HS-27A (cell line): ENCODE measurements at places on chromosomes 11 and 22.

DNA sequence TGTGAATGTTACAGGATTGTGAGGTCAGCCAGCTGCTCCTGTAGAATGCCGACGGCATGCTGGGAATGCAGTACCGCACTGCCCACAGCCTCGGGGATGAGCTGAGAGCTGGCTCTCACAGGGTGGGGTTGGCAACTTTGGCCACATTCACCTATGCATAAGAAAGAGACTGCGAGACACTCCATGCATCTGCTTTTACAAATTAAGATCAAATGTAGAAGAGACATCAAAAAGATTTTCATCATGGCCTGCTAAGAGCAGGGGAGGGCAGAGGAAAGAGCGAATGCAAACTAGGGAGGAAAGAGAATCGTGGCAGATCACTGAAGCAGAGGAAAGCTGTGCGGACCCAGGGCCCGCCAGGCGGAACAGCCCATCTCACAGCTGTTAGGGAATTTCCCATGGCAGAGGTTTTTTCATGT lies 49.8 kb upstream of the SPATA19 start:
- no peak for DNase-seq

DNA sequence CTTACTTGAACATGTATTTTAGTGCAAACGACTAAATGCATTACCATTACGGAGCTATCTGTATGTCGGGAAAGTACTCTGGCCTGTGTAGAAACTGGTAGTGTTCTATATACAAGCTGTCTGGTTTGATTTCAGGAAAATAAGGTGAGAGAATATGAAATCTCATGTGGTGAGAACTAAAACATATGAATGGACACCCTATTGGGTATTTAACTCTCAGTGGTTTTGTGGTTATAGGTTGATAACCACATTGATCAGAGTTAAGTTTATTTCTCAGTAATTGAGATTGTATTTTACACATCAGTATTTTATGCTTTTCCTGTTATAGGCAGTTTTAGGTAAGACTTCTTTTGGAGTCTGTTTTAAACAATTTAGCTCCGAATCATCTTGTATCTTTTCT lies 10.4 kb downstream of the ANO5 start:
- DNase-seq, result no peak

DNA sequence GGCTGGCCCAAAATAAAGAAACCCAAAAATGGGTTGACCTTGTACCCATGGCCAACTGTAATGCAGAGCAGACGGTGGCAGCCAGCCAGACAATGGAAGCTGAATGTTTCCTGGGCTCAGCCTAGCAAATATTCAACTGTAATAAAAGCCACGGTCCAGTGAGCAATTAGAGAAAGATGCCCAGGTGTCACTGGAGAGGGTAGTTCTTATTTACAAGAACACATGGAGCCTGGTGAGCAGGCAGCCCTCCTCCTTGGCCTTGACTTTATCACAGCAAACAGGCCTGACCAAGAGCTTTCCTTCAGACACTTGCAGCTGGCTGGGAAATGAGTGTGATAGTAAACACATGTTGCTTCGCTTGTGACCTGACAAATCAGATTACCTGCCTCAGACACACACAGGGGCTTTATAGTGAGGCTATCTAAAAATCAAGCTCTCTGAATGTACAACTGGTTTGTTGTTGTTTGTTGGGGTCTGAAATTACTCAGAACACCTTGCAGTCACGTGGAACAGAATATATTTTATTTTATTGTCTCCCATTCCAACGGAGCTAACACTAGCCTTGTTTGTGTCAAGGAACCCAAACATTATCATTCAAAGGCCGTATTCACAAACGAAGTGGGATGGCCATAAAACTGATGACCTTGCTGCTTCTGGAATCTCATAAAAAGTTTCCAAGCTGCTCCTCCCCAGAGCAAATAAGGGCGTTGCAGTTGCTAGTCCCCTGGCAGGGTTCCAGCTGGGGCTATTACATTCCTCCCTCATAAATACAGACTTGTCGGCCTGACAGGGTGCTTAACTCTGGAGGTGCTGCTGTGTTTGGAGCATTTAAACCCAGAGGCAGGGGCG lies 161.1 kb downstream of the BBOX1 start:
- DNase-seq, result peak; percentile 90

- no peak for DNase-seq
These were observed 77.2 kb upstream of the CD44 start for GRCh38 chr11:35061516-35062440.

- no peak for DNase-seq
These were observed 94.5 kb downstream of the RPS6KA4 start for GRCh38 chr11:64453466-64453865.

GRCh38 chr11:115182282-115182955 lies 321.8 kb downstream of the CADM1 start:
- DNase-seq, result no peak

- DNase-seq, result no peak
These were observed 179.6 kb downstream of the CTTN start for GRCh38 chr11:70577948-70578347.

GRCh38 chr11:5591613-5592012 lies 4.8 kb upstream of the TRIM6 start:
- DNase-seq, result no peak

DNA sequence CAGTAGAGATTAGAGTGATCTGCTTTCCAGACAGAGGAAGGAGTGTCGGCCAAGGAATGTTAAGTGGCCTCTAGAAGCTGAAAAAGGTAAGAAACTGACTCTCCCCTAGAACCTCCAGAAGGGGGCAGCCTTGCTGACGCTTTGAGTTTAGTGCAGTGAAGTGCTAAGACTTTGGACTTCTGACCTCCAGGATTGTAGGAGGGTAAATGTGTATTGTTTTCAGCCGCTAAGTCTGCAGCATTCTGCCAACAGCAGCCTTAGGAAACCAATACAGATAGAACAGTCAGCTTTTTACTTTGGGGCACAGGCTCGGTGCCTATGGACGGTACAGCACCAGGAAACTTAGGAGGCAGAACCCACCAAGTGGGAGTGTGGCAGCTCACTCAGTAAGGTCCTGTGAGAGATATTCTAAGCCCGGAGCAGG lies 3.6 kb upstream of the TBC1D22A start:
- DNase-seq, result no peak

DNA sequence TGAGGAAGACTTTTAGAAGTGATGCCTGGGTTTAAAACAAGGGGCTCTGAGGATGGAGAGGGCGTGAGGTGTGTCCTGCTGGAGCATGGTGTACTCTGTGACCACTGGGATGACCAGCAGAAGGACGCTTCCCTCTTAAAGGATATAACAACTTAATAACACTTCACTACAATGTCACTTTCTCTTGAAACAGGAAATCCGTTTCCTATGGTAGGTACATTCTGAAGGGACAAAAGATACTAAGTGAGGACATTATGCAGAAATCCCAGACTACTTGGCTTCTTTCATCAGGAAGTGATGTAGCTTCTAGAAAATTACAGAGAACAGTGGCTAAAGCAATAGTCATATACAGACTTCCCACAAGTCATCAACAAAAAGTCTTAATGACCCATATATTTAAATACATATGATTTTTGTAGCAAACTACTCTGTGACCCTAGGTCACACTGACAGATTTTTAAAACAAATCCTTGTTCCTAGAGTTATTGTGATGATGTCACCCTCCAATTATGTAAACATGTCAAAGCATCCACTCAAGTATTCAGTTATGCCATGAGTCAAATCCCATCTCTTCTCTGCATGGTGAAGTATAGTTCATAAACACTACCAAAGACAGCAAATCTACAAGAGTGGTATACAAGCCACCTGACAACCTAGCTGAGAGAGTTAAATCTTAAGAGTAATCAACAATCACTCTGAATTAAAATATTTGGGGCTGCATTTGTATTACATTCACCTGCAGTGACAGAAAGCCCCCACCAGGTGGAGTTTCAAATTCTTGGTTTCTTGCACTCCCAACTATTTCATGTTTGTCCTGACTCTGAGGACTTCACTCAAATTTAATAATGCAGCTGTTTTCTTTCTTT lies 32.8 kb downstream of the PITPNB start:
- DNase-seq, result peak; percentile 66

DNA sequence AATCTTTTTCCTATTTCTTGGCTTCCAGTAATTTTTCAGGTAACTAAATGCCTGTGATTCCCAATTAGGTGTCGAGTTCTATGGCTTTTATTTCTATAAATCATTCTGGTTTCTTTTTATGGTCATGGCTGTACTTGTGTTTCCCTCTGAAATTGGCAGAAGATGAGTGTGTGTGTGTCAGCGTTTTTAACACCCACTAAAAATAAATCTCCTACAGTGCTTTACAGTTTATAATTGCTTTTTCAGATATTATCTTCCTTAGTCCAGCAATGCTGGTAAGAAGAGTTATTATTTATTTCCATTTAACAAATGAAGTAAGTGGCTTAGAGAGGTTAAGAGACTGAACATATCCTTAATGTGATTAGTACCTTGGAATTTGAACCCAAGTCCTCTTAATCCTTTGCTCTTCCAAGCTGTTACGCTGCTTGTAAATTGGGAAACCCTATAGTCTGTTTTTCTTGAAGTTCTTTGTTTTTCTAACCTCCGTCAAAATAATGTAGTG lies 125.2 kb downstream of the TEAD1 start:
- DNase-seq, result no peak

DNA sequence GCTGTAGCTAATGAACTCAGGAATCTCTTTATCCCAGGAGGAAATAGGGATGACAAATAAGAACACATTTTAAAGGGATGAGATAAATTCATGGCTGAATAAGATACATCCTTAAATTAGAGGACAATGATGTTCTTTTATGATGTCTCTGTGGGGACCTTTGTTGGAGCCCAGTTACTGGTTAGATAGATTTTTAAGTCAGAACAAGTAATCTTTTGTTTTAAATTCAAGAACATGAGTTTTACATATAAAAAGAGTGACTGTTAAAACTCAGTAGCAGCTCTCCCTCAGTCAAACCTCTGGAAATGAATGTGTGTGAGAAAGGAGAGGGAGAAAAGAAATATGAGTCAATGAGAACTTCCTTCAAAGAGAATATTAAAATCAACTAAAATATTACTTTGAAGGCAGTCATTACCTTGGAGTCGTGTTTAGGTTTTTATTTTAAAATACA lies 241.6 kb downstream of the SWAP70 start:
- DNase-seq, result peak; percentile 70

DNA sequence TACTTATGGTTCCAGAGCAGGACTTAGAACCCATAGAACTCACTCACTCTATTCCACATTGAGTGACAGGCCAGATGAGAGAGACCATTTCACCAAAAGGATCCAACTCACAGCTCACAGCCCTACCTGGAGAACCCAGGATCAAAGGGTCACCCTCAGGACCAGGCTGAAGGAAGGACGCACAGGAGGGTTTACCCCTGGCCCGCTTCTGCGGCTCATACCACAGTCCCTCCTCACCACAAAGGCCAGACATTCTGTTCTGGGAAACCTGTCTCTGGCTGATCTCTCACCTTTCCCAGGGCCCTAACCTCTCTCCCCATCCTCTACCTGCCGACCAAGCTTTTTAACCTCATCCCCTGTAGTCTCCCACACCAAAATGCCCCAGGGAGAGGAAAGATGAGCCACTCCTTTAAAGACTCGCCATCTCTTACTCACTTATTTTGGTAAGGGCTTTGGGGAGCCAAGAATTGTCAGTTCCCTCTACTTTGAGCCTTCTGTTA lies 4.7 kb downstream of the FOSL1 start:
- DNase-seq, result no peak

DNA sequence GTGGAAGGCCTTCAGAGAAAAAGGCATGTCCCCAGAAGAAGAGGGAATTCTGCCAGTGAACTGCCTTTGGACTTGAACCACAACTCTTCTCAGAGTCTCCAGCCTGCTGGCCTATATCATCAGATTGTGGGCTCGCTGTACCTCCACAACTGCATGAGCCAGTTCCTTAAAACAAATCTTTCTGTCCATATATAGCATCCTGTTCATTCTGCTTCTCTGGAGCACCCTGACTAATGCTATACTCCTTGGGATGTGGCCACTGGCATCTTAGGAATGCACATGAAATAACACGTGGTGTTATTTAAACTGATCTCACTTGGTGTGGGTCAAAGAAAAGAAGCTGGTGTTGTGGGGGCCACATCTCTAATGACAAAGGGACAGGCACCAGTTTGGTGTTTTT lies 58.3 kb upstream of the VSTM5 start:
- peak; percentile 92 for DNase-seq

GRCh38 chr11:67411785-67412152 lies 3.7 kb upstream of the CARNS1 start:
- DNase-seq, result no peak

DNA sequence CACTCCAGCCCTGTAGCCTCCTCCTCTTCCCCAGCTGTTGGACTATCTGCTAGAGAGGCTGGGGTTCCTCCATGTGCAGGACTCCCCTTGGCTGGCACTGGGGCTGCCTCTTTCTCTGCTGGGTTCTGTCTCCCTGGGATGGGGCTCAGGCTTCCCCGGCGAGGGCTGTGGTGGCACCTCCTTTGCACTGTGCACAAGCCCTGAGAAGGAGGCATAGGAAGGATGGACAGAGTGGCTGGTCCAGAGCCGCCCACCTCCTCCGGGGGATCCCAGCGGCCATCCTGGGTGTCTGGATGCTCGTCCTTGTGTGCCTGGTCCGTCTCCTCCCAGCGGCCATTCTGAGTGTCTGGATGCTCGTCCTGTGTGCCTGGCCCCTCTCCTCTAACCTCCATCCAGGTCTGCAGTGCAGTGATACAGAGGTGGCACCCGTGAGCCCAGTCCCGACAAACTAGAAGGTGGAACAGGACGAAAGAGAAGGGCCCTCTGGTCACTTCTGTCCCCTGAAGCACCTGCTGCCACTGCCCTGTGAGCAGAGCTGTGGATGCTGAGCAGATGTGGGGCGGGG lies 633.7 kb downstream of the BRD1 start:
- no peak for DNase-seq

DNA sequence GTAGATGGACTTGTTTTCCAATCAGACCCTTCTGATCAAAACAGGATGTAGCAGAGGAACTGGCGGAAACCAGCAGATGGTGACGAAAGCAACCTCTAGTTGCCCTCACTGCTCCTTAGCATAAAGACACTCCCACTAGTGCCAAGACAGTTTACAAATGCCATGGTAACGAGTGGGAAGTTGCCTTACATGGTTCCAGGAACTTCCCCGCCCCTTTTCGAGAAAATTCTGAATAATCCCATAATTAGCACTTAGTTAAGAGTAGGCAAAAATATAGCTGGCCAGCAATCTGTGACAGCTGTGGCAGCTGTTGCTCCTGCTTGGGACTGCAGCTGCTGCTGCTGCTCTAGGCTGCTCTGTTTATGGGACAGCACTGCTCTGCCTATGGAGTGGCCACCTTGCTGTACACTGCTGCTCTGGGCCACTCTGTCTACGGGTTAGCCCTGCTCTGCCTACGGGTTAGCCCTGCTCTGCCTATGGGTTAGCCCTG lies 33.4 kb upstream of the SORL1 start:
- DNase-seq, result no peak

GRCh38 chr11:61840371-61840770 lies 12.3 kb downstream of the FADS2 start:
- no peak for DNase-seq

DNA sequence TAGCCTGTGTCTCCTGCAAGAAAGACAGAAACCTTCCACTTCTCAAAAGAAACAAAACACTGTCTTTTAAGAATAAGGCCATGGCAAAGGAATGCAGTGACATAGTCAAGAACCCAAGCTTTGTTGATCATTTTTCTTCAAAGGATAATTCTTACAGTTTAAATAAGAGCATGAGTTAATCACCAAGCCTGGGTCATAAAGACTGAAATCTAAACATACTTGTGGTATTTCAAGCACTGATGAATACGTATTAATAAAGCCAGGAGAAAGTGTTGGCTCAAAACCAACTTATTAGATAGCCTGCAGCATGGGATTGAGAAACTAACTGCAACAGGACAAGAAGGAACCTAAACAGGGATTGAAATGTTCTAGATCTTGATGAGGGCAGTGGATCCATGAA lies 143.3 kb upstream of the MTNR1B start:
- DNase-seq, result no peak
